Testis (tissue), 5 donors: ENCODE measurements at places on chromosomes 16 and 17.
A peak's percentile ranks its signal among the peaks of the same experiment; 100 is the strongest.

DNA sequence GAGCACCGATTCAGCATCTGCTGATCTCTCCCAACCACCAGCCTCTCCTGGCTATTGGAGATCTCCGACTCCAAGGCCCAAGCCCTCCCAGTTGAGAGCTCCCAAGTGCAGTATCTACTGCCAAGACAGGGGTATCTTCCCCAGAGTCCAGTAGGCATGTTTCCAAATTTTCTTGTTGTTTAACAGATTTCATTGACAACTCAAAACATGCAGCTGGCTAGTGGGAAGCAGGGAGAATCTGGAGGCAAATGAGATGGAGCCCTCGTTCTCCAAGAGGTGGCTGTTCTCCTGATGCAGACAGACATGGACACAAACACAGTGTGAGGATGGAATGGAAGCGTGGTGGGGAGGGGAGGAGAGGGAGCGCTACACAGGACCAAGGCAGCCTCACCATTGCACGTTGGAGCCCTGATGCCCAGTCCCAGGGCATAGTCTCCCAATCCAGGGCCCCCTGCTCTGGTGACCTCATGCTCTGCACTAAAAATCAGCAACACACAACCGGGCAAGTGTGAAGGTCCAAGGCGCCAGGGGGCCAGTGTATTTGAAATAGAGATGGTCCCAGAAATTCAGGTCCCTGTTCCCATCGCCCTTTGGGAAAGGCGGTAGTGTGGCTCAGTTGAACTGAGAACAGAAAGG is 31.7 kb downstream of the SMARCE1 start:
- no peaks in the 10 kb centered on the region for H3K36me3 ChIP-seq
- H3K27me3 ChIP-seq, result no peaks in the 10 kb centered on the region
- H3K4me3 ChIP-seq, result no peak overlapping the region
- peaks cover 16% of the 10 kb centered on the region for H3K4me1 ChIP-seq
- H3K27ac ChIP-seq, result no peak overlapping the region

- H3K4me3 ChIP-seq, result no peak overlapping the region
- no peaks in the 10 kb centered on the region for H3K4me1 ChIP-seq
- no peak for DNase-seq
- H3K27me3 ChIP-seq, result no peaks in the 10 kb centered on the region
Observed at GRCh38 chr16:70777973-70778406, 23.0 kb downstream of the VAC14 start.

DNA sequence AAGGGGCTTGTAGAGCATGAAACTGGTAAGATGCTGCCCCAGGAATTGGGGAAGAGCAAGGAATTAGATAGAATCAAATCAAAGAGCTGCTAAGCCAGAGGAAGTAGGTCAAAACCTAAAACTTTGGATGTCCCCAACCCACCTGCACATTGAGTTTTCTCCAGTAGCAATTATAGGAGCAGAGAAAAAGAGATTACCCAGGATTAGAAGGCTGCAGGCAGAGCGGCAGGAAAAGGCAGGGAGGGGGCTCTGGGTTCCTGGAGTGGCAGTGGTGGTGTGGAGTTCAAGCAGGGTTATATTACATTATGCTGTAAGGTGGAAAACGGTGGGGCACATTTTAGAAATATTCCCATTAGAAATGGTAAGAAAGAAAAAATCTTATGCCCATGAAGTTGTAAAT is 68.3 kb downstream of the KSR1 start:
- H3K36me3 ChIP-seq, result no peaks in the 10 kb centered on the region
- no peak overlapping the region for H3K4me3 ChIP-seq
- DNase-seq, result no peak
- no peak overlapping the region for H3K27ac ChIP-seq
- no peaks in the 10 kb centered on the region for H3K27me3 ChIP-seq

- no peak for DNase-seq
- H3K4me1 ChIP-seq, result no peaks in the 10 kb centered on the region
- no peaks in the 10 kb centered on the region for H3K27me3 ChIP-seq
- H3K4me3 ChIP-seq, result no peak overlapping the region
Observed at GRCh38 chr17:59652119-59652518, 32.4 kb downstream of the CLTC start.

DNA sequence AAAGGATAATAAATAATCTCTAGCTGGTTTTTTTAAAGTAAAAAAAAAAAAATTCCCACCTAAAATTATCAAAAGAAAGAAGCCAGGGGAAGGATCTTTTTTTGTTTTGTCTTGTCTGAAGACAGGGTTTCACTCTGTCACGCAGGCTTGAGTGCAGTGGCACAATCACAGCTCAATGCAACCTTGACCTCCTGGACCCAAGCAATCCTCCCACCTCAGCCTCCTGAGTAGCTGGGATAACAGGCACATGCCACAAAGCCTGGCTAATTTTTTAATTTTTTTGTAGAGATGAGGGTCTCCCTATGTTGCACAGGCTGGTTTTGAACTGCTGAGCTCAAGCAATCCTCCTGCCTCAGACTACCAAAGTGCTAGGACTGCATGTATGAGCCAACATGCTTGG is 78.4 kb upstream of the STAC2 start:
- no peaks in the 10 kb centered on the region for H3K27me3 ChIP-seq
- DNase-seq, result peak; percentile 76
- H3K4me1 ChIP-seq, result no peaks in the 10 kb centered on the region
- peak overlapping the region; percentile 55 for H3K27ac ChIP-seq
- H3K36me3 ChIP-seq, result no peaks in the 10 kb centered on the region

DNA sequence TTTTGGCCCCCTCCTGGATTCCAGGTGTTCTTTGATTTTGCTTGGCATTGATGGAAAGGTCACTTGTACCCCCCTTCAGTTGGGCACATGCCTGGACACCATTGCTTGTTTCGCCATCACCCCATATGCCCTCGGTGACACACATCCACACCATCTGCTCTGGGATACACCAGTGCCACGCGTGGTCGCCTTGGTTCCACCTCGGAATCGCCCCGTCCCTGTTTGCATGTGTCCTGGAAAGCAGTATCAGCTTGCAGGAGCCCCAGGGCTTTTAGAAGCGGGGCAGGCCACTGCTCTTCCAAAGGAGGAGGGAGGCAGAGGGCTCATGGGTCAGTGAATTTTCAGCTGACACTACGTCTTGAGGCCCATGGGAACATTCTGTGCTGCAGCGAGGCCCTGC is 607.9 kb downstream of the KCNJ18 start:
- no peaks in the 10 kb centered on the region for H3K4me1 ChIP-seq
- no peaks in the 10 kb centered on the region for H3K36me3 ChIP-seq
- DNase-seq, result no peak
- no peak overlapping the region for H3K4me3 ChIP-seq
- H3K27me3 ChIP-seq, result no peaks in the 10 kb centered on the region
- no peak overlapping the region for H3K27ac ChIP-seq

DNA sequence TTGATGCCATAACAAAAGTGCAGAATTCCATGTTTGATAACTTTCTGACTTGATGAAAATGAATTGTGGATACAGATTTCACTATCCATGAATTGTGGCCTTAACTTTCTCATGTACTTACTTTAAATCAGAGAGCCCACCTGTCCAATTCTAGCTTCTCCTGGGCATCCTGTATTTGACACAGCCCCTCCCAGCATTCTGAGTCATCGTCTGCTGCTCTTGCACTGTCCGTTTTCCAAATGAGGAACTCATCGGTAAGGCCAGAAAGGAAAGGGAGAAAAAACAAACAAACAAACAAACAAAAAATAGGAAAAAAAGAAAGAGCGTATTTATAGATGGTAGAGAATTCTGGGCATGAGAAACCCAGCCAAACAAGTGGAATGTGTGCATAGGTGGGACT is 361.6 kb downstream of the WWOX start:
- H3K4me1 ChIP-seq, result no peaks in the 10 kb centered on the region
- H3K27me3 ChIP-seq, result no peaks in the 10 kb centered on the region
- no peak overlapping the region for H3K4me3 ChIP-seq

GRCh38 chr17:72361892-72362291 is 241.1 kb downstream of the SOX9 start:
- H3K4me3 ChIP-seq, result no peak overlapping the region
- no peak overlapping the region for H3K27ac ChIP-seq
- H3K27me3 ChIP-seq, result no peaks in the 10 kb centered on the region
- H3K4me1 ChIP-seq, result no peaks in the 10 kb centered on the region

- no peak overlapping the region for H3K27ac ChIP-seq
- no peak for DNase-seq
- no peaks in the 10 kb centered on the region for H3K4me1 ChIP-seq
- no peak overlapping the region for H3K4me3 ChIP-seq
- no peaks in the 10 kb centered on the region for H3K36me3 ChIP-seq
- H3K27me3 ChIP-seq, result no peaks in the 10 kb centered on the region
Observed at GRCh38 chr17:14078027-14078426, 8.7 kb downstream of the COX10 start.

DNA sequence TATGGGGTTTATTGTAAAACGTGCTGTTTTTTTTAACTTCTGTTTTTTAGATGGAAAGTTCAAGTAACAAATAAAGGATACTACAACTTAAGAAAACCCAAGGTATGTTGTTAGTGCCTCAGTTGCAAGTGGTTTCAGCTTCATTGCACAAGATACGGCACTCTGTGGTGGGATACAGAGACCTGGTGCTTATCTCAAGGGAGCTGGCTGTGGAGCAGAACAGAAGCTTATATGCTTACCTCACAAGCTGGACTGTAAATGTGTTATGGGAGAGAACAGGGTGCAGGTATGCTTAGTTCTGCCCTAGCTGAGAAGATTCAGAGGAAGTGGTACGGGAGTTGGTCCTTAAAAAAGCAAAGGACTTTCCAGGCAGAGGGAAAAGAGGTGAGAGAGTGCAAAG is 15.2 kb downstream of the DGKE start:
- H3K27ac ChIP-seq, result no peak overlapping the region
- H3K4me3 ChIP-seq, result no peak overlapping the region

- H3K4me3 ChIP-seq, result no peak overlapping the region
- peak; percentile 39 for DNase-seq
- H3K27me3 ChIP-seq, result no peaks in the 10 kb centered on the region
- no peaks in the 10 kb centered on the region for H3K36me3 ChIP-seq
- no peak overlapping the region for H3K27ac ChIP-seq
Observed at GRCh38 chr17:13596241-13596923, 5.3 kb downstream of the HS3ST3A1 start.

DNA sequence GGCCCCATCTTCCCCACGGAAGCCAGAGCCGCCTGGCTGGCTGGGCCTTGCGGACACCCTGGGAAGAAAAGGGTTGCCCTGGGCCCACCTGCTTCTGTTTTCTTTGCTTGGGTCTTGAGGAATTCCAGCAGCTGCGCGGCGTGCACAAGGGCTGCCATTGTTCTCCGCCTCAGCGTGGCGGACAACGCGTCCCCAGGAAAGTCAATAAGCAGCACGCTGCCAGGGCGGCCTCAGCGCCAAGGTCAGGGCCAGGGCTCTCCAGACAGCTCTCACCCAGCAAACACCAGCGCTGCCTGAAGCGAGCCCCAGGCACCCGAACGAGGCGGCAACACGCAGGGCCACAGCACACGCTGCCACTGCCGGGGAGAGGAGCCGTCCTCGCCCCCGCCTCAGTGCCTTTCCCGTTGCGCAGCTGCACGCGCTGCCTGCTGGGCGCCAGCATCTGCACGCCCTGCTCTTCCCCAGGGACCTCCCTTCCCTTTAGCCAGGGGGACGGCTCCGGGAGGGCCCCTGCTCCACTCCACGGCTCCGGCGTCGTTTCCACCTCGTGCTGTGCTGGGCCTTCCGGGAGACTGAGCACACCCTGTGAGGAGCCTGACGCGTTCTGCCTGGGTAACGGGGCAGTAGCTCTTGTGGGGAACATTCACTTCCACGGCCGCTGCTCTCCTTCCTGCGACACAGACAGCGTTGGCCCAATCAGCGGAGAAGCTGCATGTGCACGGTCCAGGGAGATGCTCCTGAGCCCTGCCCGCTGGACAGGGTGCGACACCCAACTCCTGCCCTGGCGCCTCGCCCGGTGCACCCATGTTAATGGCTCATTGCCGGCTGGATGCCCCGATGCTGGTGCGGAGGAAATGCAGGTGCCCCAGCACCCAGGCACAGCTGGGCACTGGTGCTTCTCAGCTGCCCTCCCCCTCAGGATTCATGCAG is 57.8 kb downstream of the LMF1 start:
- no peaks in the 10 kb centered on the region for H3K36me3 ChIP-seq
- no peak overlapping the region for H3K4me3 ChIP-seq
- no peaks in the 10 kb centered on the region for H3K27me3 ChIP-seq
- H3K4me1 ChIP-seq, result no peaks in the 10 kb centered on the region

- no peaks in the 10 kb centered on the region for H3K36me3 ChIP-seq
- H3K4me3 ChIP-seq, result no peak overlapping the region
Observed at GRCh38 chr17:74190154-74190553, 13.3 kb upstream of the RPL38 start.

DNA sequence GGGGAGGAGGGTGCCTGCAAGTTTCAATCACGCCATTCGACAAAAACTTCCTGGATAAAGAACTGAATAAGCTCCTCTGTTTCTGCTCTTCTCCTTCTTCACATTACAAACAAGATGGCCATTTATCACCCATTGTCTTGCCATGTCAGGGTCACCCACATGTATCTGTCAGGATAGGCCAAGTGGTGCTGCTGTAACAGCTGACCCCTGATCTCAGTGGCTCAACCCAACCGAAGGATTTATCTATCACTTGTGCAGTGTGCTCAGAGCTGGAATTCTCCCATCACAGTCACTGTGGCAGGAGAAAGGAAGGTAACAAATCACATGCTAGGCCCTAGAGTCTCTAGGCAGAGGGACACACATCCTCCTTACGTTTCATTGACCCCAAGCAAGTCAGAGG is 210.0 kb upstream of the CDH5 start:
- DNase-seq, result no peak
- H3K27ac ChIP-seq, result no peak overlapping the region
- H3K27me3 ChIP-seq, result no peaks in the 10 kb centered on the region
- H3K4me1 ChIP-seq, result no peaks in the 10 kb centered on the region
- H3K36me3 ChIP-seq, result no peaks in the 10 kb centered on the region
- H3K4me3 ChIP-seq, result no peak overlapping the region

DNA sequence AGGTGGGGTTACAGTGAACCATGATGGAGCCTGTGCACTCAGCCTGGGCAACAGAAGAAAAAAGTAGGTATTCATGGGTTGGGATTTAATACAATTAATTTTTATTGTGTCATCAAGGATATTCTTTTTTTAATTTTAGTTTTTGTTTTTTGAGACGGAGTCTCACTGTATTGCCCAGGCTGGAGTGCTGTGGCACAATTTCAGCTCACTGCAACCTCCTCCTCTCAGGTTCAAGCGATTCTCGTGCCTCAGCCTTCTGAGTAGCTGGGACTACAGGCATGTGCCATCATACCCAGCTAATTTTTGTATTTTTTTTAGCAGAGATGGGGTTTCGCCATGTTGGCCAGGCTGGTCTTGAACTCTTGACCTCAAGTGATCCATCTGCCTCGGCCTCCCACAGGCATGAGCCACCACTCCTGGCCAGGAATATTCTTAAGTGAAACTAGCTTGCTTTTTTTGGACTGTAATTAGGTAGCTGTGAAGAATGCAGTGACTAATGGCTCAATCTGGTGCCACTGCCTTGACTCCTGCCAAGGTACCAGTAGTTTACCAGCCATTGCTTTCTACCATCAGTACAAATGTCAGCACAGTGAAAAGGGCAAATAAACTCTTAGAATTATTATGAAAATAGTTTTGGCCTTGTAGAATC is 4.8 kb downstream of the PPM1D start:
- no peaks in the 10 kb centered on the region for H3K27me3 ChIP-seq
- no peak overlapping the region for H3K4me3 ChIP-seq
- H3K27ac ChIP-seq, result no peak overlapping the region
- H3K36me3 ChIP-seq, result no peaks in the 10 kb centered on the region
- peaks cover 14% of the 10 kb centered on the region for H3K4me1 ChIP-seq

- no peaks in the 10 kb centered on the region for H3K36me3 ChIP-seq
- H3K4me1 ChIP-seq, result no peaks in the 10 kb centered on the region
- no peak overlapping the region for H3K4me3 ChIP-seq
- H3K27ac ChIP-seq, result no peak overlapping the region
- no peaks in the 10 kb centered on the region for H3K27me3 ChIP-seq
- DNase-seq, result no peak
Observed at GRCh38 chr17:65064452-65065019, 8.0 kb upstream of the GNA13 start.
